OCI-M1 (cell line): ENCODE measurements at places on chromosomes 12 and 14.

- no peak for DNase-seq
These were observed 14.7 kb upstream of the KDM2B start for GRCh38 chr12:121595520-121595919.

GRCh38 chr14:98564541-98564940, 707.5 kb downstream of the BCL11B start:
- no peak for DNase-seq

DNA sequence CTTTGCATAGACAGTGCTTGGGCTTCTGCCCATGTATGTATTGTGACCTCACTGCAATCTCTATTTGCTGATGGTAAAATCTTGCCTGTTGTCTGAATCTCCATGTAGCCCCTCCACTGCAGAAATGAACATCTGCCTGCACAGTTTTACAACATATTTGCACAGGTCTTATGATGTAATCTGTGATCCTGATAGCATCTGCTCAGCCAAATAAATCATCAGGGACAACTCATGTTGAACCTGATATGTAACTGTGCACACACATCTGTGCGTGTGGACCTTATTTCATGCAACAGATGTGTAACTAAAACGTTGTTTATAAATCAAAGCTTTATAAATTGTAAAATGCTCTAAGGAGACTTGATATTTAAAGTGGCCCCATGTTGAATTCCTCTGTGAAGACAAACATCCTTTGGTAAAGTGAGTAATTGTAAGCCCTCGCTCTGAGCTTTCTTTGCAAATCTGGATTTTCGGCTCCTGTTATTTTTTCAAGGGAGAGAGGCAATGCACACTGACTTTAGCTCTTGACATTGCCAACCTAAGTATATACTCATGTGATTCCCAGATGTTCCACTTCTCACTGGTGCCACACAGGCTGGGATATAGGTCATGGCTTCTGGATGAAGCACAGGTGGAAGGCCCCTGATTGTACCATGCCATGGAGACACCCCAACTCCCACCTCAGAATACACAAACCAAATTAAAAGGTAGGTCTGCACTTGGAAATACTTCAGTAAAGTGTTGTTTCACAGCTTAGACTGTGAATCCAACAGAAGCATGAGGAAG, 371.3 kb downstream of the GRIN2B start:
- DNase-seq = no peak

DNA sequence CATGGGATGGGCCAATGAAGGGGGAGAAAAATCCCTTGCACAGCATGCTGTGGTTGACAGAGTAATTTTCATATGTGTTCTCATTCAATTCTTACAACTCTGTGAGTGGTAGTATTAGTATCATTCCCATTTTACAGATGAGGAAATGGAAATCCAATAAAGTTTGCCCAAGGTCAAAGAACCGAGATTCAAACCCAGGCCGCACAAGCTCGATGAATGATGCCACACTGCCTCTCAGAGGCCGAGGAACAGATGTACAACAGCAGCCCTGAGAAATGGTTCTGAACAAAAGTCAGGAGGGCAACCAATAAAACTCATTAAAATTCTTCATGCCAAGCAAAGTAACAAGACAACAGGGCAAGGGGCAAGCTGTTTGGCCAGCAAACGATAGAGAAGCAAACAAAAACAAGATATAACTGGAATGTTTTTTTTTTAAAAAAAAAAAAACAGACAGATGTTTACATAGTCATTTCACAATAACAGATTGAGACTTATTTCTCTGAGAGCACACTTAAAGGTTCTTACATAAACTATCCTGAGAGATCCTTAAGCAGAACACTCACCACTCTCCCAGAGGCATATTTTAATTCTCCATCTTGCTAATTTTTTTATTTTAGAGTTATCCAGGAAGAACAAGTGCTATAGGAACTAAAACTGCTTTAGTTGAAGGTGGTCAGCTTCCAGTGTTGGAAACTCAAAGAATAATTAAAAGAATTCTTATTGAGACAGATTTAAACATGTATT, 85.8 kb downstream of the EXOC5 start:
- peak; percentile 28 for DNase-seq

DNA sequence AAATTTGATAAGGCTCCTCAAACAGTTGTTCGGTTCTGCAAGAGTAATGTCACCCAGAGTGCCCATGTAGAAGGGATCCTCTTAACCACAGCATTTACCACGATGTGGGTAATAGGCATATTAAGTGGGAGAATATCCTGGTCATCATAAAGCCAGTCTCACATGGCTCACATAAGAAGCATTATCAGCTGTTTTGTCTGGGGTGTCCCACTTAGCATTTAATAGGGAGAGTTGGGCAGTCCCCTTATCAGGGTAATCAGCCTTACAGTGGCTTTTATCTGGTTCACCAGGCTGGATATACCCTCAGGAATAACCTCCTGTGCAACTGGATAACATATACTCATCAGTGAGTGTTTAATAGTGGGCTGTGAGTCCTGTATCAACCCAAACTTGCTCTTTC, 12.9 kb upstream of the TMEM263 start:
- DNase-seq = peak; percentile 47

- DNase-seq = no peak
These were observed 47.4 kb downstream of the STX2 start for GRCh38 chr12:130791629-130792028.

GRCh38 chr14:54252072-54252730, 144.6 kb upstream of the CDKN3 start:
- DNase-seq = no peak

GRCh38 chr12:94020335-94020734, 128.0 kb upstream of the PLXNC1 start:
- DNase-seq = no peak

DNA sequence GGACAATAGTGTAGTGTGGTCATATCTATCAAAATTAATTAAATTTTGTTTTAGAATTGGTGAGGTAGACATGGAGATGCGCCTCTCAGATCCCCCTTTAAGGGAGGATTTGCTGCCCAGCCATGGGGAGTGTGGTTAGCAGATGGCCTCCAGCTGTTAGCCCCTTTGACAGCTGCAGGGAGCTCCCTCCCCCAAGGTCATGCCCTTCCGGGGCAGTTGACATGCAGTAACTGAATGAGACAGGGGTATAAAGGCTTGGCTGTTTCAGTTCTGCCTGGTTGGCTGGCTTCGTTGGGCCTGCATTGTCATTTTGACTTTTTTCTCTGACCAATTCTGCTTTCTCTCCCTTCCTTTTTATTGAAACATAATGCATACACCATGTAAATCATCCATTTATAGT, 291.5 kb upstream of the SRRM4 start:
- no peak for DNase-seq

GRCh38 chr14:26773906-26774593, 176.2 kb upstream of the NOVA1 start:
- DNase-seq = no peak

GRCh38 chr14:101726954-101727302, 34.6 kb upstream of the PPP2R5C start:
- DNase-seq = no peak
